IPS DF 19.7 (cell line): ENCODE measurements at places on chromosomes 5 and 9.

- DNase-seq: no peak
Measured at GRCh38 chr9:89177012-89177943, 1.3 kb downstream of the SHC3 start.

GRCh38 chr9:134617836-134618162 lies 23.8 kb upstream of the COL5A1 start:
- DNase-seq: no peak

DNA sequence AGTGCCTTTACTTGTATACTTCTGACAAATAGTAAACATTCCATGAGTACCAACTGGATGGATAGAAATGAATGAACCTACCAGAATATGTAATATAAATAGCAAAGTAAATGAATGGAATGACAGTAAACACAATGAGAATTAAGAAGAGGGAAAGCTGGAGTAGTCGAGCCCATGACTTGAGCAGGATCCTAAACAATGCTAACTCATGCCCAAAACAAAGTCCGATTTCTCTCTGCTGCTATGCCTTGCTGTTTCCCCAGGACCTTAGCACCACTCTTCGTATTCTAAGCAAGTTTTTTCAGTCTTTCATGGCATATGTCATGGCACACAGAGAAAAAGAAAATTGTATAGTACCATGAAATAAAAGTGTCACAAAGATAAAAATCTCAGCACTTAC lies 1.8 kb downstream of the XPA start:
- no peak for DNase-seq

DNA sequence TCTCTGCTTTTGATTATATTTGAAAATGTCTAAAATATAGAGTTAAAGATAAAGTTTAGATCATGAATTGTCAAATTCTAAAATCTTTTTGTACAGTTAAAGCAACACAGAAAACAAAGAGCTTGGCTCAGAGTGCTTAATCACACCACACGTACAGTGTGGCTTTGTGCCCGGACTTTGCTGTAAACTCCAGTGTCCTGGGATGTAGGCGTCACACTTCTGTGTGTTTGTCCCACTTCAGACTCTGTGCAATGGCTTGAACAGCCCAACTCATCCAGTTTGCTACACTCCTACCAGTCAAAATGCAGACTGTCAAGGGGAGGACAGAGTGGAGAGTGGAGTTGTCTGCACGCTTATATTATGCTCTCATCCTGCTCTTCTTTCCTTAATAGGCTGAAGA lies 45.3 kb downstream of the SMARCA2 start:
- no peak for DNase-seq

- no peak for DNase-seq
Measured at GRCh38 chr9:126919193-126919592, 4.6 kb downstream of the RALGPS1 start.

DNA sequence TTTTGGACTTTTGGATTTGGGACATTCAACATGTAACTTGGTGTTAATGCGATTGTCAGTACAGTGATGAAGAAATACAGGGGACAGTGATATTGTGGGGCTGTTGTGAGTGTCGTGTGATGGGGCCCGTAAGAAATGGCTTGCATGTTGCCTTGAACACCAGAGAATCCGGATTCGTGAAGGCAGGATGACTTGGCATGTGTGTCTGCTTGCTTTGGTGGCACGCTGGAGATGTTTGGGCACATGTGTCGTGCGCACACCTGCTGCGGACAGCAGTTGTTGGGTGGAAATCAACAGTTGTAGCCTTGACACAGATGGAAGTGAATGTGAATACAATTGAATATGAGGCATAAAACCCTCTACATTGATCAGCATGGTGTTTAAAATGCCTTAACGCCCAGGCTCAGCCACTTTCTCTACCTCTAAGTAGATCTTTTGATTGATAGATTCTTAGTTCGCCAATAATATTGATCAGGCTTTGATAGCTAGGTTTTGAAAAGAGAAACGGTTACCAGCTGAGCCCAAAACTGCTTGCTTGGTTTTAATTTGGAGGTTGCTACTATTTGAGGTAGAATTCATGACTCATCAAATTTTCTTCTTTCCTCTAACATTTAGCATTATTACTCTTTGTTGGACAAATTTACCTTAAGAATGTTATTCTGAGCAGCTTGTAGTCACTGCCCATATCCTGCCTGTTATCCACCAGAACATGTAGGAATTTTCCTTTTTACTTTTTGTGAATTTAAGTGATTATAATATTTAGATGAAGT lies 94.4 kb downstream of the TRIO start:
- no peak for DNase-seq
